Esophagus muscularis mucosa (tissue), 4 donors: ENCODE measurements at places on chromosomes 6 and 20. TPM values are rescaled to one million over a fixed set of nuclear protein-coding genes. Genes with fewer than 3 reads are reported as not detected.

The KCNK16 gene
- not detected for total RNA-seq

The NKAIN2 gene
- total RNA-seq: 0.11 TPM

GRCh38 chr6:31423550-31423949 is 20.2 kb downstream of the MICA start:
- no peaks in the 10 kb centered on the region for H3K36me3 ChIP-seq
- peak; percentile 66 for DNase-seq
- H3K4me3 ChIP-seq: no peak overlapping the region
- no peaks in the 10 kb centered on the region for H3K4me1 ChIP-seq
- H3K27ac ChIP-seq: no peak overlapping the region

DNA sequence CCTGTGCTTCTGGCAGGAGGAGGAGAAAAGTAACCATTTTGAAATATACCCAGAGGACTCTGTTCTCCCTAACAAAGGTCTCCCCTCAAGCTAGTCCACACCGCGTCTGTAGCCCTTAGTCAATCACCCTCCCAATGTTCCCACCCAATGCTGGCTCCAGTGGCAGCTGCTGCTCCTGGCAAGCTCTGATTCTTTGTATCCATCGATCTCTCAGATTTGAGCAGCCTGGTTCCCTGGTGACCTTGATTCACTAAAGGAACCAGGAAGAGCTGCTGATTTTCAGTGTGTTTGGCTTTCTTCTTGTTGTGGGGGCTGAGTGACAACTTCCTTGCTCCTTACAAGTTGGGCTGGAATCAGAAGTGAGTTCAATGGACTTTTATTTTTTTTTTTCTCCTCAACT is 68.5 kb downstream of the FOXC1 start:
- H3K36me3 ChIP-seq: no peaks in the 10 kb centered on the region
- H3K27me3 ChIP-seq: no peaks in the 10 kb centered on the region
- no peak overlapping the region for H3K27ac ChIP-seq

The CLPSL1 gene
- total RNA-seq: not detected

DNA sequence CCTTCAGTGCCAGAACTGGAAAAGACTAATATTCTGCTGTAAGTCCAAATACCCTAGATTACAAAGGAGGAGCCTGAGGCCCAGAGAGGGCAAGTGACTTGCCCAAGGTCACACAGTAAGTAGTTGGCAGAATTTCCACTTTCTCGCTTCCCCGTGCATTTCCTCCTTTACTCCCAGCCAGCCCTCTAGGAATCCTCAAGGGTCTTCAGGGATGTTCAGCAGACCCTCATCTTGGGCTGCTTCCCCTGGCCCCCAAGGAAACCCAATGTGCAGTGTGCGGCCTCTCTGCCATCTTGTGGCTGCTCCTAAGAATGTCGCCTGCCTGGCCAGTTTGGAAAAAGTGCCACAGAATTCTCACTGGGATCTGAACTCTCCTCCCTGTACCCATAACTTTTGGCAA is 217.7 kb upstream of the LRFN2 start:
- DNase-seq: no peak
- H3K36me3 ChIP-seq: no peaks in the 10 kb centered on the region
- H3K4me1 ChIP-seq: no peaks in the 10 kb centered on the region
- no peaks in the 10 kb centered on the region for H3K27me3 ChIP-seq

DNA sequence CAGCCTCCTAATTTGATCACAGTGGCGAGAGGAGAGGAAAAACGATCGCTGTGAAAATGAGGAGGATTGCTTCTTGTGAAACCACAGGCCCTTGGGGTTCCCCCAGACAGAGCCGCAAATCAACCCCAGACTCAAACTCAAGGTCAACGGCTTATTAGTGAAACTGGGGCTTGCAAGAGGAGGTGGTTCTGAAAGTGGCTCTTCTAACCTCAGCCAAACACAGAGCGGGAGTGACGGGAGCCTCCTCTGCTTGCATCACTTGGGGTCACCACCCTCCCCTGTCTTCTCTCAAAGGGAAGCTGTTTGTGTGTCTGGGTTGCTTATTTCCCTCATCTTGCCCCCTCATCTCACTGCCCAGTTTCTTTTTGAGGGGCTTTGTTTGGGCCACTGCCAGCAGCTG is 28.7 kb downstream of the SAYSD1 start:
- DNase-seq: no peak
- H3K4me3 ChIP-seq: no peak overlapping the region
- H3K4me1 ChIP-seq: peaks cover 12% of the 10 kb centered on the region
- H3K36me3 ChIP-seq: no peaks in the 10 kb centered on the region

DNA sequence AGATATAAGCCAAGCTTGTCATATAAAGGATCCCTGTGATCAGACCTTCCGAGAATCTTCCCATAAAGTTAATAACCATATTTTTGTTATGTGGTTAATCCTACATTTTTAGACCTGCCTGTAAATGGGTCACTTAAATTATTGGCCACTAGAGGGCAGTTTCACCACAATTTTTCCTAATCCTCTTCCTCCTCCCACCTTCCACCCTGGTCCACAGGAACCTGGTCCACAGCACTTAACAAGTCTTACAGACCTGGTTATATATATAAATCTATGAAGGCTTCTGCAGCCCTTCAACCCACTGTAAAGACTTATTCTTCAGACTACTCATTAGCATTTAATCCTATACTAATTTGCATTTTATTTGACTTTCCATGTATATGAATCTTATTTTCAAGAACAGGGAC is 28.3 kb downstream of the MRS2 start:
- no peaks in the 10 kb centered on the region for H3K27me3 ChIP-seq
- peaks cover 11% of the 10 kb centered on the region for H3K36me3 ChIP-seq
- no peak overlapping the region for H3K4me3 ChIP-seq
- no peak overlapping the region for H3K27ac ChIP-seq

GRCh38 chr6:61649845-61650244 is 636.2 kb downstream of the KHDRBS2 start:
- peaks cover 3% of the 10 kb centered on the region for H3K27me3 ChIP-seq
- no peak overlapping the region for H3K27ac ChIP-seq
- no peaks in the 10 kb centered on the region for H3K36me3 ChIP-seq
- H3K4me1 ChIP-seq: no peaks in the 10 kb centered on the region
- no peak overlapping the region for H3K4me3 ChIP-seq

DNA sequence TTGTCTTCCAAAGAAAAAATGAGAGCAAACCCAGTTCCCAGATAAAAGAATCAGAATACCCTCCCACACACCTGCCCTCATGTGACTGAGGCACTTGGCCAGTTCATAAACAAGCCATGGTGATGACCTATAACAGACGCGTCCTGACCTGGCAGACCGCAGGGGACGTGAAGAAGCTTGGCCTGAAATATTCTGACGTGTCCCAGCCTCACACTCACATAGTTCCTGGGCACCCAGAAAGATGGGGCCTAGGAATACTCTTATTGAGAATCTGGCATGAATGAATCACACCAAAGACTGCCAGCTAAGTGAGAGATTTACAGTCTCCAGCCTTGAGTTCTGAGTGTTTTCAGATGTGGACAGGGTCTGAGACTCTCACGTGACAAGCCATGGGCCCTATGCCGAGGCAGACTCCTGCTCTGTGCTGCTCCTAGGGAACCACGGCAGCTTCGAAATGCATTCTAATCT is 17.2 kb upstream of the MAP3K4 start:
- H3K4me3 ChIP-seq: no peak overlapping the region
- H3K4me1 ChIP-seq: peaks cover 13% of the 10 kb centered on the region
- no peaks in the 10 kb centered on the region for H3K36me3 ChIP-seq
- H3K27me3 ChIP-seq: no peaks in the 10 kb centered on the region

The OR12D3 gene
- not detected for total RNA-seq

The PREX1 gene
- total RNA-seq: 37.1 TPM

GRCh38 chr20:10649080-10649796 is 24.6 kb downstream of the JAG1 start:
- no peak overlapping the region for H3K4me3 ChIP-seq
- peaks cover 30% of the 10 kb centered on the region for H3K4me1 ChIP-seq
- H3K27me3 ChIP-seq: no peaks in the 10 kb centered on the region
- no peak overlapping the region for H3K27ac ChIP-seq
- DNase-seq: no peak
- H3K36me3 ChIP-seq: peaks cover 41% of the 10 kb centered on the region

GRCh38 chr20:5767493-5768098 is 17.4 kb downstream of the SHLD1 start:
- H3K4me1 ChIP-seq: peaks cover 11% of the 10 kb centered on the region
- no peak overlapping the region for H3K4me3 ChIP-seq
- H3K36me3 ChIP-seq: peaks cover under 1% of the 10 kb centered on the region
- DNase-seq: no peak

DNA sequence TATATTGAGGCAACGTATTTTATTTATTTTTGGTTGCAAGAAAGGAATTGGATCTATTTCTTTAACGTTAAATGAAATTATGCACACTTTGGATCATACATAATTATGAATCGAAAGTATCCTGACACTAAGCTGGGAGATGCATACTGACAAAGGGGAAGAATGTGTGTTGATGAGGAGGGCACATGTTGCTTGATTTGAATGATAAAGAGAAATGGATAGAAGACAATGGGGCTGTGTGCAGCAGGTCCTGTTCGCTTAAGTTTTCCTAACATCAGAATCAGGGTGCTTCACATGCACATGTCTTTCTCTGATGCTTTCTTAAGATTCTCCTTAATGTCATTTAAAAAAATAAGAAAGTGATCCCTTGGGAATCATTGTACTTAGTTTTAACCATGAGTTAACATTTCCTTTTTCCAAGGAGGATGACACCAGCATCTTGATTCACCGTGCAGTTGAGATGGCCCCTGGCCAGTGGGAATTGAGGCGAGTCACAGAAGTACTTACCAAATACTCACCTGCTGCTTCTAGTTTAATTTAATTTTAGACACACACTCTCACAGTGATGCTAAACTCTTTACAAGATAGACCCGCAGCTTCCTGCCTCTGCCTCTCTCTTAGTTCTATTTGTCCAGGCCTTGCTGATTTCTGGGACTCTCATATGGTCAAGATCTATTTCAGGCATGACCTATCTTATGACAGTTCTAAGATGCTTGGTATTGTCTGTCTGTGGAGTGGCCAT is 116.5 kb downstream of the CLIC5 start:
- peaks cover 6% of the 10 kb centered on the region for H3K4me1 ChIP-seq
- H3K4me3 ChIP-seq: no peak overlapping the region
- peak; percentile 77 for DNase-seq
- H3K36me3 ChIP-seq: no peaks in the 10 kb centered on the region
- no peaks in the 10 kb centered on the region for H3K27me3 ChIP-seq

GRCh38 chr6:54183616-54184015 is 72.4 kb downstream of the MLIP start:
- H3K4me3 ChIP-seq: no peak overlapping the region
- no peaks in the 10 kb centered on the region for H3K27me3 ChIP-seq
- no peaks in the 10 kb centered on the region for H3K4me1 ChIP-seq

- peaks cover 2% of the 10 kb centered on the region for H3K4me1 ChIP-seq
- DNase-seq: no peak
- no peak overlapping the region for H3K27ac ChIP-seq
- no peaks in the 10 kb centered on the region for H3K36me3 ChIP-seq
- H3K4me3 ChIP-seq: no peak overlapping the region
Observed at GRCh38 chr20:51579137-51579536, 36.6 kb upstream of the NFATC2 start.

DNA sequence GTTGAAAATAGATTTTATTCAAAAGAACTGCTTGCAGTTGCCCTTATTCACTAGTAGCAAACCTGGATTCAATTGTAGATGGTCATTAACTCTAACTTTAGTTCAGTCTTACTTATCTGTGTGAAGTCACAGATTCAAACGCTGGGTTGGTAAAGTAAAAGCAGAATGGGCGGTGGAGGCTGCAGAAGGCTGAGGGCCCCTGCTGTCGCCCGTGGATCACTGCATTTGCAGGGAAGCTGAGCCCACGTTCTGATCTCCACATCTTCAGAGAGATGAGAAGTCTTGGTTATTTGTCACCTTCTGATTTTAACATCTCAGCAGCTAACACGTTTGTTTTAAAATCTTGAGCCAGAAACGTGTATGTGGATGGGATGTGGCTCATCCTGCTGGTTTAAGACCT is 75.1 kb downstream of the SNX9 start:
- H3K4me3 ChIP-seq: no peak overlapping the region
- DNase-seq: no peak

DNA sequence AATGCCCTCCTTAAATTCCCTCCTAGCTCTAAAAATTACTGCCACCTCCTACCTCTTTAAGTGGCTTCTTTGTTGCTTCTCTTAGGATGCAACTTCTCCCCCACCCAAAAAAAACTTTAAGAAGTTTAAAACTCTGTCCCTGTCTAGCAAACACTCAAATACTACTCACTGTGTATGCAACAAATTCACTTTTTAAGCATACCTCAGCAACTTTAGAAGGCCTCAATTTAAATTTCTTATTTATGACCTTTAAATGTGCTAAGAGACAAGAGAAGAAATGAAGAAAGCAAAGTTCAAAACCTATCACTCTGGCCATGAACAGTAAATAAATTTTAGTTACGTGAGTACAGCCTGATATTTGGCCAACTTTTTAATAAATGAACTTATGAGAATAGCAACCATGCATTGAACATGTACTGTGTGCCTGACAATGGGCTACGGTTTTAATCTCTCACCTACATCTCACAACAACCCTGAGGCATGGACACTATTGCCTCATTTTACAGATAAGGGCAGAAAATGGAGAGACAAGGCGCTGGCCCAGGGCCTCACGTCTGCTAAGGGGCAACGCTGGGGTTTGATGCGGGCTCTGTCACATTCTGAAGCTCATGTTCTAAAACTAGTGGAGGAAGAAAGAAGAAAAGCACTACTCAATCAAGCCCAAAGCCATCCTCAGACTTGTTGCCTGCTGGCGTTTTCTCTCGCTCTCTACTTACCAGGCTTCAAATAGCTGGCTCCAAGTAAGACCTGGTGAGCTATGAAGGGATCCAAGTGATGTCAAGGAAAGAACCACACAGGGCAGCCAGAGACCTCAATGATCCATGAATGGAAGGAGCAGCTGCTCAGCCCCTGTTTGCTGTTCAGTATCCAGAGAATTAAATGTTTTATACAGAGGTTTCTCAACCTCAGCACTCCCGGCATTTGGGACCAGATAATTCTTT is 99.8 kb downstream of the TBC1D7 start:
- no peak overlapping the region for H3K4me3 ChIP-seq
- H3K36me3 ChIP-seq: peaks cover 49% of the 10 kb centered on the region
- H3K27ac ChIP-seq: no peak overlapping the region
- H3K4me1 ChIP-seq: no peaks in the 10 kb centered on the region
- no peak for DNase-seq

GRCh38 chr20:2922957-2923356 is 49.7 kb downstream of the PTPRA start:
- peaks cover 16% of the 10 kb centered on the region for H3K36me3 ChIP-seq
- no peak overlapping the region for H3K4me3 ChIP-seq
- H3K4me1 ChIP-seq: no peaks in the 10 kb centered on the region

- H3K4me1 ChIP-seq: no peaks in the 10 kb centered on the region
- DNase-seq: no peak
- H3K27me3 ChIP-seq: no peaks in the 10 kb centered on the region
Observed at GRCh38 chr6:126723541-126724170, 383.7 kb downstream of the CENPW start.

The CLVS2 gene
- total RNA-seq: under 0.01 TPM

GRCh38 chr6:76381612-76382011 is 309.1 kb upstream of the IMPG1 start:
- no peaks in the 10 kb centered on the region for H3K27me3 ChIP-seq
- H3K27ac ChIP-seq: no peak overlapping the region
- H3K4me3 ChIP-seq: no peak overlapping the region
- H3K4me1 ChIP-seq: no peaks in the 10 kb centered on the region
- no peaks in the 10 kb centered on the region for H3K36me3 ChIP-seq

GRCh38 chr20:10576411-10577090 is 97.2 kb downstream of the JAG1 start:
- no peak overlapping the region for H3K4me3 ChIP-seq
- H3K4me1 ChIP-seq: no peaks in the 10 kb centered on the region

The PLAGL2 gene
- 5.4 TPM for total RNA-seq

The GLP1R gene
- not detected for total RNA-seq
